Activated T-helper 1 cell treated with anti-CD3 and anti-CD28 coated beads, Interleukin-12 subunit alpha, Interleukin-12 subunit beta, Interleukin-2, Interleukin-4 antibody, amounts not matched to agents 30 ng/mL and 10 ng/mL and 1 ng/mL, durations not matched to agents 14 hours and 24 hours and 36 hours (primary cell): ENCODE measurements at places on chromosomes 6 and 20. TPM values are rescaled to one million over a fixed set of nuclear protein-coding genes. Genes with fewer than 3 reads are reported as not detected.

DNA sequence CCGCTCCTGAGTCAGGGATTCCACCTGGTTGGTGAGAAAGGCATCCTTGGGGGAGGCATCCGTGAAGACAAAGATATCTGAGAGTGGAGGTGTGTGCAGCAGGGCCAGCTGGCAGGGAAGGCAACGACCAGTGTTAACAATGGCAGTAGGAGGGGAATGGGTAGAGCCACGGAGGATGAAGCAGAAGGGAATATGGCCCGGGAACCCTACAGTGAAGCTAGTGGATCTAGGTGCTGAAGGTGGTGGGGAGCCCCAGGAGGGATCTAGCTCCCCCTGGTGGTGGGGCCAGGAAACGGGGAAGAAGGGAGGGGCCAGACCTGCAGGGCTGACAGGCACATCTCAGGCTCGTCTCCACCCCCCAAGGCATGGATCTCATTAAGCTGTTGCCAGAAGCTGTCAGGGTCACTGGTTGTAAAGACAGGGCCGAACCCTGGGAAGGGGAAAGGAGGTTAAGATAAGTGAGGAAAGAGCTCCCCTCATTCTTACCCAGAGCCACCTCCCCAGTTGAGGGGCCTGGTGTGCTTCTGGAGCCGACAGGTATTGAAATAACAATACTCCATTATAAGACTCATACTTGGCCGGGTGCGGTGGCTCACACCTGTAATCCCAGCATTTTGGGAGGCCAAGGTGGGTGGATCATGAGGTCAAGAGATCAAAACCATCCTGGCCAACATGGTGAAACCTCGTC is 7.3 kb downstream of the VWA7 start:
- DNase-seq = peak; percentile 79

DNA sequence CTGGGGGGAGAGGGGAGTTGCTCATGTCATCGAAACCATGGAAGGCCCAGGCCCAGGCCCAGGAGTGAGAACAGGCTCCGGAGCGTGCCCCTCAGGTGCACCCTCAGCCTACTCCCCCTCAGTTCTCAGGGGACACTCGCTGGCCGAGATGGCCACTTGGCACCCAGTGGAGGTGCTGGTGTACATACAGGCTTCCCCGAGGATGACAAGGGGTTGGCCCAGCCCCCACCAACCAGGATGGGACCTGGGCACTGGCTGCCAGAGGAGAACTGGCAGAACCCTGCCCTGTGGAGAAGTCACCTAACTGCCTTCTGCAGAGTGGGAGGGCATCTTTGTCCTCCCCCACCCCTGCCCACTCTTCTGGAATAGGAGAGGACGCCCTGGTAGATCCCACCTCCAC is 9.5 kb downstream of the NKX2-2 start:
- no peak for DNase-seq

DNA sequence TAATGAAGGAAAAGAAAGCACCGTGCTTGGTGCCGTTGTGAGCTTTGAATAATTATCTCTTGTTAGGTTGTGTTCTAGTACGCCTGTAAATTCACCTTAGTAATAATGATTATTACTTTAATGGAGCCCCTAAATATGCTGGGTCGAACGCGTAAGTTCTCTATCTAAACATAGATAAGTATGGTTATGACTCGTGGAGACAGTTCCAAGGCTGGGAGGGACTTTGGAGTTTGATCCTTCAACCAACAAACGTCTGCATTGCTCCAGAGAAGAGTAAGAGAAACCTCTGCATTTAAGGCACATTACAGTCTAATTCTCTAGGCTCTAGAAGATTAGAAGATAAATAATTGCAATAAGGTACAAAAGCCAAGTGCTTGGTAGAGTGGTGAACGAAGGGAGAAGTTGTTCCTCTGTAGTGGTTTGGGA is 514 bp downstream of the ACOT13 start:
- DNase-seq = no peak

GRCh38 chr6:151412909-151413308 is 21.6 kb upstream of the ZBTB2 start:
- DNase-seq = no peak

DNA sequence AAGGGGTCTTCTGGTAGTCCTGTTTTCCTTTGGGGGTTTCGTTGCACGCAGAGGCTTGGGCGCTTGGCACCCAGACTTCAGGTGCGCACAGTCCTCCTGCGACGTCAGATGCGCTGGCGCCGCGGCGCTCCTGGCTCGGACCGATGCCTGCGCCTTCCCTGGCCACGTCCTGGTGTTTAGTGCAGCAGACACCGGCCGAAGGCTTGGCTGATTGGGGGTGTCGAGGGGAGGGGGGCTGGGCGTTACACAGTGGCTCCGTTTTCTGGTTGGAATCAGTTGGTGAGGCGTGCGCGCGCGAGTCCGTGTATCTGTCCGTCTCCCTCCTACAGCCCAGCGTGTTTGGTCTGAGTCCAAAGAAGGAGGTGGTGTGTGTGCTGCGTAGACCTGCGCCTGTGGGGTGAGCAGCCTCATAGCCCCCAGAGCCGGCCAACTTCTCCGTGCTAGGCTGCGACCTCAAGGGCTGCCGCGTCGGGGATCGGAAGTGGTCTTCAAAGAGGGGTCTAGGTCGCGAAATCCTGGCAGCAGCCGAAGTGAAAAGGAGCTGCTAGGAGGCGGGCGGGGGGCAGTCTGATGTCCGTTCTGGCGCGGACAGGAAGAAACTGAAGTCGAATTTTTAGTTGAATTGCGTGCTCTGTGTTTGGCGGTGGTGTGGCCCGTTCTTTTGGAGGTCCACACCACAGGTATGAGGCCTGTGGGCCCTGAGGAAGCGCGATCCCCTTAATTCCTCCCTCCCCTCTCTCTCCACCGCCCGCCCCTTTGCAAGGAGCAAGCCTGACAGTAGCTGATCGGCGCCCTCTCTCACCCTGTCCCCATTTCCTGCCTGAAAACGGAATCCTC is 1.5 kb downstream of the SYNDIG1 start:
- DNase-seq = no peak

GRCh38 chr6:154994836-154995253 is 270 bp upstream of the TIAM2 start:
- no peak for DNase-seq

DNA sequence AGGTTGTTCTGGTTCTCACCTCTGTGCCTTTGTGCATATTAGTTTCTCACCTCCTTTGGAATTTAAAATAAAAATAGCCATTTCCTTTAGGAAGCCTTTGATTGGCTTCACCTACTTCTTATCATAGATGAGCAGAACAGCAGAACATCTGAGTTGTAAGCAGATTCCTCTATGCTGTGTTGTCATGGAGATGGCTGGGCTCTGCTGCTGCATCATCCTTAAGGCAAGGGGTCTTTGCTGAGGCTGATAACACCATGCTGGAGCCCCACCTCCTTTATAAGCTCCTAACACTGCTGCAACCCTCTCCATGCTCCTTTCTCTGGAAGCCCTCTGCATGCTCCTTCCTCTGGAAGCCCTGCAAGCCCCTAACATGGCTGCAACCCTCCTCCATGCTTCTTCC is 276.5 kb upstream of the TCF21 start:
- no peak for DNase-seq

GRCh38 chr6:128007658-128008057 is 106.8 kb upstream of the THEMIS start:
- no peak for DNase-seq

GRCh38 chr6:111805511-111806164 is 67.6 kb downstream of the FYN start:
- peak; percentile 32 for DNase-seq

DNA sequence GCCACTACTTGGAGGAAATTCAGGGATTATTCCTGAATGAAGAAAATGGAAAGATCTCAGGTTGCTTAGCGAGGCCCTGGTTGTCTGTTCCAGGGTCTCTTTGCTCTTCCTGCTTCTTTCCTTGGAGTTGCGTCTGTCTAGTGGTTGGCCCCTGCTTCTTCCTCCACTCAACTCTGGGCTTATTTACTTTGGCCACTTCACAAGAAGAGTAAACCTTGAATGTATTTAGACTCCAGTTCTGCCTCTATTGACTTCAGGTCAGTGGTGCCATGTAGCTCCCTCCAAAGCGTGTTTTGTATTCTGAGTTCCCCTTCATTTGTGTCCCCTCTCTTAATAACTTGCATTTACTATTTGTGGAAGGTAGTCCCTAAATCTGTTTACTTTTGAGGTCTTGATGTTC is 456.5 kb downstream of the UTRN start:
- DNase-seq = no peak

DNA sequence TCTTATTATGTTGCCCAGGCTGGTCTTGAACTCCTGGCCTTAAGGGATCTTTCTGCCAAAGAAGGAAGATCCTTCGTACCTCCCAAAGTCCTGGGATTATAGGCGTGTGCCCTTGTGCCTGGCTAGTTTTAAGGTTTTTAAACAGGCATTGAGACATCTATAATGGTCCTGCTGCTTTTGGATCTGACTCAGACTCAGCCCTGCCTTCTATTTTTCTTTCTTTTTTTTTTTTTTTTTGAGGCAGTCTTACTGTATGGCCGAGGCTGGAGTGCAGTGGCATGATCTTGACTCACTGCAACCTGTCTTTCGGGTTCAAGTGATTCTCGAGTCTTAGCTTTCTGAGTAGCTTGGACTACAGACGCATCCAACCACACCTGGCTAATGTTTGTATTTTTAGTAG is 73.7 kb downstream of the PHF20 start:
- DNase-seq = no peak

DNA sequence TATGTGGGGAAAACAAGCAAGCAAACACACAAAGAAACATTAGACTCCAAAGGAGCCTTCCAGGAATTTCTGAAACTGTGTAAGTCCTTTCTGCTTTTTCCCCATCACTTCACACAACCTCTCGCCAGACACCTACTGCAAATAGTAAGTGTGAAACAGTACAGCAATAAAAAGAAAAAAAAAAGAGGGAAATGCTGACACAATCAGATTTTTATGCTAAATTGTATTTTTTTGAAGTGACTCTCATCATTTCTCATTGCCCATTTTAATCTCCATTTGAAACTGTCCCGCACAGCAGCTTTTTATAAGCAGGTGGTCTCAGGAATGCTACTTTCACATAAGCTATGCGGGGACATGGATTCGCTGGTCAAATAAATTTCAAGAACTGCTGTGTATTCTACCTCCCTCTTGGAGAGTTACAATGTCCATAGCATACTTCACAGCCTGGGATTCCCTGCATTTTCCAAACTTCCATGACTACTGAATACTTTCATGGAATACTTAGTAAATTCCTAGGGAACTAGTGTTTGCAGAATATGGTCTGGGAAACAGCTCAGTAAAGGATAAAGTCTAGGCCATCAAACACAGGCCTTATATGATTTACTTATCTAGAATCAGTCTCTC is 139.9 kb upstream of the TSHZ2 start:
- DNase-seq = no peak

- no peak for DNase-seq
These were observed 7.2 kb upstream of the THEMIS start for GRCh38 chr6:127907960-127908640.

DNA sequence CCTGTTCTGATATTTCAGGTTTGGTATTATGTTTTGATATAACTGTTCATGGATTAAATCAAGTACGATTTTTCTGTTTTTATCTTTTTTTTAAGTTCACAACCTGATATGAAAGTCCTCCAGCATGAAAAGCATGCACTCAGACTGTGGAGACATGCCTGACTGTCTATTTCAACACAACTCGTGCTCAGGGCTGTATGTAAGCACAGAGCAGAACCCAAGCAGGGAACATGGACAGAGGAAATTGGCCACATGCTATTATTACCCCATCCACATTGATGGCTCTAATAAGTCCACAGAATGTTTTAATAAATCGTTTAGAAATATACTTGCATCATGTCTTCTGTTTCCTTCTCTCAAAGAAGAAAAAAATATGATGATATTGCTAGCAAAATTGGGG is 730.4 kb downstream of the C6orf118 start:
- DNase-seq = no peak

DNA sequence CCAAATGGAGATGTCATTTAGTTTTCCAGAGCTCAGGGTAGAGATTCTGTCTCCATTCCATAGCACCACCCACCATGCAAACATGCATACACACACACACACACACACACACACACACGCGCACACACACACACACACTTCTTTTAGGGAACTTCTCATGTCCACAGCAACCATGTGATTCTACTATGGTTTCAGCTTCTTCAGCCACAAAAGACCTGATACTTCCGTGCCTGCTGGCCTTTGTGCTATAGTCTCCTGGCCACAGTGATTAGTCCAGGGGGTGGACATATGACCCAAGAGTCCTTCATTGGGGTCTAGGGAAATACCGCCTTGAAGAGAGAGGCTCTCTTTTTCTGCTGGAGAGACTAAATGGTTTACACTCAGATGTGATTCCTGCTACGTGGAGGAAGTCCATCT is 53.5 kb downstream of the CARMIL1 start:
- DNase-seq = no peak

DNA sequence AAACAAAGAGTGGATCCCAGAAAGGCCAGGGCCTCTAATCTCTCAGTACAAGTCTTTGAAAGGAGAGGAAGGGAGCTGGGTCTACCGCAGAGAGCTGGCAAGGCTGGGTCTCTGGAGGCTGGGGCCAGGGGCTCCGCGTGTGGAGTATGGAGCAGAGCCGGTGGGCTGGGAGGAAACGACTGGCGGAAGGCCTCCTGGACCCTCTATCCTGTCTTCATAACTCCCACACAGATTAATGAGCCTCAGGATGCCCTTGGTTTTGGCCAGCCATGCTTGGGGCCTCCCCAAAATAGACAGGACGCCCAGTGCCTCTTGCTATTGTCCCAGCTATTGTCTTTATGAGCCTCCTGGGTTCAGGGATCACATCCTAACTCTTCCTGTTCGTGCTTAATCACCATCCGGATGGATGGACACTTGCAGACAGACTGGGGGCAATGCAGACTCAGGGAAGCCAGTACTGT is 306.4 kb downstream of the DHX35 start:
- DNase-seq = no peak

- DNase-seq = no peak
These were observed 34.9 kb downstream of the RNF24 start for GRCh38 chr20:3980260-3981131.

DNA sequence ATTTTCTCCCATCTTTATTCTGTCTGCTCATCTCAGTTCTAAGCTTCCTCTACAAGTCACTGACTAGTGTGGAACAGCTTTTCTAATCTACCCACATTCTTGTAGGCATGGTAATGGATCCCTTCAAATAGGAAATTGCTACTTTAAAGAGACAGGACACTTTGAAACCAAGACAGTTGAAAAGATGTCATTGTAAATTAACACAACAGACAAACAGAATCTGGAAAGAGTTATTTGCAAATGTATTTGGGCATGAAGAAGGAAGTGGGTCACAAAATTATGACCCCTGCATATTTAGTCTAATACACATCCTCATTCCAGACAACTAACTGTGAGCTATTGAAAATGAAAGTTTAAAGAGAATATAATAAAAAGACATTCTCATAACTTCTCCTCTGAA is 298.2 kb upstream of the MARCKS start:
- DNase-seq = no peak

The SLC32A1 gene
- total RNA-seq = not detected in 2 replicates

The LINC00237 gene
- total RNA-seq = not detected in 2 replicates

The E2F1 gene
- 77.5 and 80.6 TPM in 2 replicates for total RNA-seq

The SPATA25 gene
- 0.59 and 1.1 TPM in 2 replicates for total RNA-seq

The SNAP25 gene
- 3.7 and 3.9 TPM in 2 replicates for total RNA-seq

The FAM209B gene
- total RNA-seq = 1.2 and 1.4 TPM in 2 replicates

The TRIM15 gene
- 0.39 and 0.59 TPM in 2 replicates for total RNA-seq
